Fibroblast of the aortic adventitia (primary cell): ENCODE measurements at places on chromosomes 12 and 14. TPM values are rescaled to one million over a fixed set of nuclear protein-coding genes. Genes with fewer than 3 reads are reported as not detected.

The RNASE1 gene
- total RNA-seq, result 1.7 TPM in 1 of 2 replicates, not detected in the other

The DCN gene
- total RNA-seq, result 1,482 and 2,298 TPM in 2 replicates

The PRH2 gene
- not detected in 2 replicates for total RNA-seq

The GNG2 gene
- total RNA-seq, result 10.0 and 15.7 TPM in 2 replicates

The NPFF gene
- total RNA-seq, result not detected in 2 replicates

The TESPA1 gene
- total RNA-seq, result not detected in 2 replicates

The NOXRED1 gene
- total RNA-seq, result 0.09 TPM in 1 of 2 replicates, not detected in the other

DNA sequence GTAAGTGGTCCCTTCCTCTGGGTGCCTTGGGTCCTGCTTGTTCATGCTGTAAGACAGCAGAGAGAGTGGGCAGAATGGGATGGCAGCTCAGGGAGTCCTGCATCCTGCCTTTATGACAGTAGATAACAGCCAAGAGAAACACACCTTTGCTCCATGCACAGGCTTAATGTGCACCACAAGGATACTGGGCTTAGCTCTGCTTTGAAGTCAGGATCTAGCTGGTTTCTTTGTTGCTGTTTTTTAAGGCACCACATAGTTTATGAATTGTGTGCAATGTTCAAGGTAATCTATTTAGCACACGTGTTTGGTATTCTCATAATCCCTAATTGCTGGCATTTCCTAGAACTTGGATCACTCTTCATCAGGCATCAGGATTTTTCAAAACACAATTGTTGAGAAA, 239.5 kb upstream of the DCN start:
- DNase-seq, result no peak

GRCh38 chr12:104182621-104183378, 32.8 kb upstream of the TXNRD1 start:
- peak; percentile 73 for DNase-seq

GRCh38 chr12:67286257-67286656, 17.1 kb downstream of the CAND1 start:
- DNase-seq, result no peak

DNA sequence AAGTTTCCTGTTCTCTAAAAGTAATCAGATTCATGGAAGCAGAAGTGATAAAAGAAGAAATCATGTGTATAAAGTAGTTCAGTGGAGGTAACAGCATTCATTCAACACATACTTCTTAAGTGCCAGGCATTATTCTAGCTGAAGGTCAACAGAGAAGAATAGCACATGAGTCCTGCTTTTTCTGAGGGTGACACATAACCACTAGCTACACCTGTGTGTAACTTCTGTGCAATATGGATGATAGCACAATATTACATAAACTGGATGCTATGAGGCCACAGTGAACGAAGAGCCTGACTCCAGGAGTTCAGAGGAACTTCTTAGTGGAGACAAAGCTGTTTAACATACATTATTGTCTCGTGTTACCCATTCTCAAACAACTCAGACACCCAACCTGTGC, 114.3 kb upstream of the PCED1B start:
- no peak for DNase-seq

DNA sequence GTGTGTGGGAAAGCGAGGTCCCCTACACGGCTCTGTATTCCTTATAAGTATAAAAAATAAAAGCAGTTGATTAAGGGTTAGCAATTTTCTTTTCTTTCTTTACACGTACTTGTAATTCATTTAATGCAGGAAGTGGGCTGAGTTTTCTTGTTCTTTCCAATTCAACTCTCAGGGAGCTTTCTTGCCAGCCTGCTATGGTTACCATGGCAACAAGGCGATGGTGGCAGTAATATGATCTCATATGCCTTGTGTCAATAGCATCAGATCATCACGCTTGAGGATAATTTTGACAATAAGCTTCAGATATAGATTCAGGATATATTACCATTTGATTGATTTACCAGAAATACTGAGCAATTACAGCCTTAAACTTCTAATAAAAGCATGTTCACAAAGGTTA, 466.5 kb downstream of the APAF1 start:
- no peak for DNase-seq

- no peak for DNase-seq
Measured at GRCh38 chr12:49641748-49642369, 18.5 kb downstream of the PRPF40B start.

GRCh38 chr12:43292699-43293098, 259.3 kb downstream of the ADAMTS20 start:
- peak; percentile 69 for DNase-seq

DNA sequence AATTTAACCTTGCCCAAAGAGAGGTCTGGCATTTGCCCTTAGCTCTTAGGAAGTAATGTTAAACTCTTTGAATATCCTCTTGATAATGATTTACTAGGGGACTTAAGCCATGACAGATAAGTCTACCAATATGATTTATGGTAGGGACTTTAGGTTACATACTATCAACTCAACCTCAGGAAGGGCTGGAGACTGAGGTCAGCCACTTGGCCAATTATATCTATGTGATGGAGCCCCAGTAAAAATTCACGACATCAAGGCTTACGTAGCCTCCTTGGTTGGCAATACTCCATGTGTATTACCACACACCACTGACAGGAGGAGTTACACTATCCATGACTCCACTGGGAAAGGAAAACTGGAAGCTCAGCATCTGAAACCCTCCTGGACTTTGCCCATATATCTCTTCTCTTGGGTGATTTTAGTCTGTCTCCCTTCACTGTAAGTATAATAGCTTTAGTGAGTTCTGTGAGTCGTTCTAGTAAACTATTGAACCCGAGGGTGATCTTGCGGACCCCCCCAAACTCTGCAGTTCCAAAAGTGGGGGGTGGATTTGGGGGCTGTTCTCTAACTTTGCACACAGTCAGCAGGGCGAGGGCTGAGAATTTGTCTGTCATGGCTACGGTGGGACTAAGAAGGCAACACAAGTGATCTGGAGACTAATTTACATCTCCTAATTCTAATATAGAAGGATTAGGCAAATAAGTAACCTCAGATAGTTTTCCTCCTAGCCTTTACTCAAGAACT, 62.3 kb downstream of the R3HDM2 start:
- peak; percentile 30 for DNase-seq

DNA sequence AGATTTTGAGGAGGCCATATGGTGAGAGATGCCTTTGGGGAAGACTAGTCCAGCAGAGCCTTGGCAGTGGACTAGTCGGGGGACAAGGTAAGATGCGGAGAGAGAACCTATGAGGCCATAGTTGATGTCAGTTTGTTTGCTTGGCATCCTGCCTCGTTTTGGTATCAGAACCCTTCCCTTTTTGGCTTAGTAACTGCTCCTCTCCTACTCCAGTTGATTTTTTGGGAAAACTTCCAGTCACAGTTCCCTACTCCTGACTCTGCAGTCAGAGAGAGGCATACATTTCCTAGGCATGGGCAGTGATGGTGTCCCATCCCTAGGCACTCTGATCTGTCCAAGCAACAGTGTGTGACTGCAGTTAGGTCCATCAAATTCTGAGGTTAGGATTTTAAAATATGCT, 398.3 kb downstream of the AEBP2 start:
- peak; percentile 51 for DNase-seq

DNA sequence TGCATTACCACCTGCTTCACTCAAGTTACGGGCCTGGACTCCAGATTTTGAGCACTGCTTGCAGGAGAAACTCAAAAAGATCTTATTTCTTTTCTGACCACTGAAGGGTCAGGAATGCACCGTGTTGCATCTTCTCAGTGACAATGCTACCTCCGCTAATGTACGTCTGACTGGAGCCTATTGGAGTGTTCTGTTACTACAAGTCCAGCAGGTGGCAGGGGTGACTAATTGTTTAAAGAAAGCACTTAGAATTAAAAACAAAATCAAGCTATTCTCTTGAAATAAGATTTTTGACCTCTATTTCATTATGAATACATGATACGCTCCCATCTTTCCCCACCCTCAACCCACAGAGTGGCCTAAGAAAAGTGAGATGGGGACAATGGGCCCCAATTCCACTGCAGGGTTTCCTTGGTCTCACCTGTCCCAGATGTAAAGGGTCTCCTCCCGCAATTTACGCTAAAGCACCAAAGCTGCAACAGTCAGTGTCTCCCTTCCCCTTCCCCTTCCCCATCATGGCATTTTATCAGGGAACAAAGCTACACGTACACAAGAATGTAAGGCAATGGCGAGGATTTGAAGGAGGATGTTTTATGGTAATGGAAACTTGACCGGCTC, 2.2 kb downstream of the TBPL2 start:
- peak; percentile 82 for DNase-seq

GRCh38 chr12:104057771-104058197, 6.5 kb upstream of the HCFC2 start:
- DNase-seq, result peak; percentile 47

DNA sequence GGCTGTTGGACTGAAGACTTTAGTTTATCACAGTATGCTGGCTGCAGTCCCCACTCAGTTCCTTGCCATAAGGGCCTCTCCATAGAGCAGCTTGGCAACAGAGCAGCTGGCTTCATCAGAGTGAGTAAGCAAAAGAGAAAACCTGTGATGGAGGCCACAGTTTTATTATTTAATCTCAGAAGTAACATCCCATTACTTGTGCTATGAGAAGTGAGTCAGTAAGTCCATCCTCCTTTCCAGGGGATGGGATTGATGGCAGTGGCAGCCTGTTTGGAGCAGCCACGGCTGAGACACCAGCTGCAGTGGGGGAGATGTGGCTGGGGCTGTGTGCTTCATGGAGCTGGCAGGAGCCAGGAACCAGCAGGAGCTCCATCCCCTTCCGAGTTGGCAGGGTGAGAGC, 138.5 kb upstream of the SRRM4 start:
- DNase-seq, result no peak

GRCh38 chr12:73106896-73107295, 834.7 kb downstream of the TRHDE start:
- no peak for DNase-seq

- DNase-seq, result peak; percentile 50
Measured at GRCh38 chr12:95838125-95838524, 20.6 kb upstream of the SNRPF start.
